ENCODE measurements at places on chromosomes 12 and 14.

GRCh38 chr14:92475451-92476187 is 38.0 kb upstream of the RIN3 start:
- no peak for DNase-seq

- DNase-seq: no peak
These were observed 7.2 kb upstream of the MAP3K9 start for GRCh38 chr14:70816525-70816924.

GRCh38 chr14:69625299-69626131 is 14.1 kb downstream of the SUSD6 start:
- DNase-seq: no peak

DNA sequence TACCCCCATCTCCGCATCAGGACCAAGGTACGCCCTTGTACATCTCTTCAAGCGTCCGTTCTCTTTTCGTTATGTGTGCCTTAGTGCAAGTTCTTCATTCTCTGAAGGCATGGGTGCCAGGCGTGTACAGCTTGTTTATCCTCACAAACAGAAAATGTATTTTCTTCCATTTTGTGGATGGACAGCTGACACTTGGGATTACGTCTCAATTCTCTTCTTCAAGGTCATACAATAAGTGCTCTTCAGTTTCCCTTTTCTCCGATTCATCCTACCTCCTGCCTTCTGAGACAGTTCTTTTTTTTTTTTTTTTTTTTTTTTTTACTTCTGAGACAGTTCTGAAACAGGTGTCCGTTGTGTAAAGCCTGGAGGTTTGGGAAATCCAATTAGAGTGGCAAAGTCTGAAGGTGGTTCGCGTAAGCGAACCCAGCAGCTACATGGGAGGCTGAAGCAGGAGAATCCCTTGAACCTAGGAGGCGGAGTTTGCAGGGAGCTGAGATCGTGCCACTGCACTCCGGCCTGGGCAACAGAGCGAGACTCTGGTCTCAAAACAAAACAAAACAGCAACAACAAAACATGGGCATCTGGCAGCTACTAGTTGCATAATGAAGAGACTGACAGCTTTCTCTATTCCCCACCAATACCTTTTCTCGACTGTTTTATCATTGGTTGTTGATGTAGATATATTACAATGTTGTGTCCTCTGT is 734 bp downstream of the COX6A1 start:
- no peak for DNase-seq

- DNase-seq: no peak
These were observed 106.6 kb downstream of the PLXNC1 start for GRCh38 chr12:94255006-94255405.

DNA sequence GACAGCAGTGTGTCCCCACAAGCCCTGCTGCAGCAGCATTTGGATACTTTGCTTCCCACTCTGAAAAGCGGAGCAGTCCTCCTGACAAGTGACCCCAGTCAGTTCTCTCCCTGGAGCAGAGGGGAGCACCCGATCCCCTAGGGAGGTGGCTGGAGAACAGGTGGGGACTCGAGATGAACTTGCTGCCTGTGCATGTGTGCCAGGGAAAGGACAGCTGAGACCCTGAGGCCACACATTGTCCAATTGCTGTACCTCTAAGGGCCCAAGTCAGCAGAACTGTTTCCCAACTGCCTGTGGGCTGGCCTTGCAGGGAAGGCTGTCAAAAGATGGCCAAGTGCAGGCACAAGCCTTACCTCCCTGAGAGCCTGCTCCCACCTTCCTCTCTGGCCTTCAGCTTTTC is 55.1 kb downstream of the IFT43 start:
- DNase-seq: no peak

GRCh38 chr12:98260276-98260675 is 255.1 kb upstream of the TMPO start:
- DNase-seq: no peak

GRCh38 chr12:78674311-78675090 is 190.1 kb upstream of the SYT1 start:
- DNase-seq: no peak

GRCh38 chr12:122030424-122031035 is 8.8 kb downstream of the BCL7A start:
- DNase-seq: no peak

DNA sequence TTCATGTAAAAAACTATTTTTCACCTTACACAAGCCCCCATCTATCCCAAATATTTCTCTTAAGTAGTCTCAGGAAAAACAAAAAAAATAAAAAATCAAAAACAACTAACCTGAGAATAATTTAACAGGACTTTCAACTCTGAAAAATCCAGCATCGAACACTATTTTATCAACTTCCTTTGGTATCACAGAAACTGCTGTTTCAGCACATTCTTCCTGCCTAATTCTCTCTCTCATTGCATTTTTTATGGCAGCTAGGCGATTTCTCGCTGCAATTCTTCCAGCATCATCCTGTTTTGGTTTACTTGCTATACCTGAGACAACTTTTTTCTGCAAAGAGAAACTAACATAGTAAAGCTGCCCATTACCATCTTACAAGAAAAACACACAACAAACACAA is 29.4 kb downstream of the LGALS3 start:
- no peak for DNase-seq

- no peak for DNase-seq
These were observed 24.4 kb downstream of the FBXW8 start for GRCh38 chr12:116934908-116935705.

GRCh38 chr12:100185361-100185894 is 15.2 kb upstream of the ACTR6 start:
- no peak for DNase-seq

GRCh38 chr12:7542046-7542445 is 38.5 kb upstream of the CD163 start:
- DNase-seq: no peak

- DNase-seq: no peak
These were observed 61.3 kb upstream of the CORO1C start for GRCh38 chr12:108792361-108793292.

DNA sequence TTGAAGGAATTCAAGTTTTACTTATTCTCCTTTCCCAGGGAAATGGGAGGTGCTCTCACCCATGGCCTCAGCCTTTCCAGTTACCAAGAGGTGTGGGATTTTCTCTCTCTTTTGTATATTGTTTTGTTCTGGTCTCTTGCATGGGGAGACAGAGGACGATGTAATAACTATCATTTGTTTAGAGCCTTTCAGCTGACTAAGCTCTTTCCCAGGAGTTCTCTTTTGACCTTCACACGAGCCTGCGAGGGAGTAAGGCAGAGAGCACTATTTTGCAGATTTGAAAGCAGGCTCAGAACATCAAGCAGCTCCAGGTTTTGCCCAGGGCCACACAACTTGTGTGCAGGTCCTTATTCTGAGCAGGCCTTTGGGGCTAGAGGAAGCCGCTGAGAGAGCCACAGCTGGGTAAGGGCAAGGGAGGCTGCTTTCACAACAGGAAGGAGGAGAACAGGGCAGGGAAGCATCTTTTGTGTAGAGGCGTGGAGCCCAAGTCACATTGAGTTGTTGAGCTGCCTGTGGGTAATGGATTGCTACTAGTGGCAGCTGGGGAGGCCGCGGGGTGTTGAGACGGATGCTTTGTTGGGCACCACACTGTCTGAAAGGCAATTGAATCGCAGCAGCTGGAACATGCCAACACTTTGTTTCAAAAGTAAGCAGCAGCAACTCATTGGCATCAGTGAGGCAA is 116.2 kb downstream of the PRMT8 start:
- DNase-seq: no peak

- no peak for DNase-seq
These were observed 95.3 kb upstream of the MED13L start for GRCh38 chr12:116372815-116373214.

- DNase-seq: no peak
These were observed 15.0 kb downstream of the SDSL start for GRCh38 chr12:113436993-113437728.

DNA sequence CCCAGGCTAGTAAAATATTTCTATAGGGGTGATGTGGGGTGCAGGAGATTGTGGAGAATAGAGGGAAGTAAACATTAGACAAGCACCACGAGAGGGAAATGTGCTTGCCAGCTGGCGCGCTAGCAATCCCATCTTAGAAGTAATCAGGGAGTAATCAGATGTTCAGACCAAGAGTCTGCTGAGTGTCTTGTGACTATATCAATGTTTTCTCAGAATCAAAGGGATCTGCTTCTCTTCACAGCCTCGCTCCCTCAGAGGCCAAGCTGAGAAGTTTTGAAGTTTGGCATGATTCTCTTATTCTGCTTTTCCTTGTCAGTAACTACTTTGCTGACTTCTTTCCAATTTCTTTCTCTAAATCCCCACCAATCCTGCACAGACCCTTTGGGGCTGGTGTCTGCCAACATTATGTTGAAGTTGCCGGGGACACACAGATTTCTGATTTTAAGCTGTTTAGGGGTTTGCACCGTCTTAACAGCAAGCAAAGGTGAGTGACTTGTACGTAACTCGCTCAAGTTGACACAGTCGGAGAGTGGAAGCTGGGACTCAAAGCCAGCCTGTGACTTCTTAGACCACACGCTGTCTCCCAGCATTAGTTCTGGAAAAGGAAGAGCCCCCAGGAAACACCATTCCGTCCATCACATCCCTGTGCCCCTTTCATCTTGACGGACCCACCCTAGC is 22.0 kb upstream of the TSPAN9 start:
- no peak for DNase-seq

- DNase-seq: no peak
These were observed 149.5 kb downstream of the NOVA1 start for GRCh38 chr14:26448181-26448855.

DNA sequence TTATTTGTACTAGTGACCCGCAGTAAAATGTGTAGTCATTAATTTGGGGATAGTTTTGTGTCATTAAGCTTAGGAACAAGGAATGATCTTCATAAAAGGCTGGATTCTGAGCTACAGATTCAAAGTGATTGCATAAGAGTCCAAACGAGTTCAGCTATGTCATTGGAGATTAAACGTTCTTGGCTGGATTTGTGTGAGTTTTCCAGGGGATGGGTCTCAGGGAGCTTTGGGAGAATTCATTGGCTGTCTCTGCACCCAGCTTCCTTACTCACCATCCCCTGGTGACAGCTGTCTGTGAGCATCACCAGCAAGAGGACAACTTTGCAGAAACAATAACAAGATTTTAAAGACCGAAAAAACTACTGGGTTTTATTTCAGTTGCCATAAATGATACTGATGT is 130.4 kb downstream of the DAAM1 start:
- DNase-seq: no peak

GRCh38 chr12:57732726-57733593 is 5.6 kb downstream of the AGAP2 start:
- DNase-seq: no peak

- no peak for DNase-seq
These were observed 6.2 kb downstream of the GPR19 start for GRCh38 chr12:12689647-12690300.

- DNase-seq: no peak
These were observed 10.8 kb upstream of the MDM1 start for GRCh38 chr12:68342966-68343365.

DNA sequence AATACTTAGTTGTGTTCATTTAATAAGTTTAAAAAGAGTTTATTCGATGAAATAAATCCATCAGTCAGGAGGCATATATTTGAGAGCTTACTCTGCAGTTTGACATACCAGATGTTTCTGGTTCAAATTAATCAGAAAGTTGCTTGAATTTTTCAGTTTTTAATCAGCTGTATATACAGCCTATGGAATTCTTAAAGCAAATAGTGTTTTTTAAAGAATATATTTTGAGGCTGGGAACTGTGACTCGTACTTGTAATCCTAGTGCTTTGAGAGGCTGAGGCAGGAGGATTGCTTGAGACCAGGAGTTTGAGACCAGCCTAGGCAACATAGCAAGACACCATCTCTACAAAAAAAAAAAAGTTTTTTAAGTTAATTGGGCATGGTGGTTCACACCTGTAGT is 112.1 kb downstream of the MON2 start:
- no peak for DNase-seq

- DNase-seq: no peak
These were observed 185.7 kb downstream of the PAX9 start for GRCh38 chr14:36847366-36847765.

DNA sequence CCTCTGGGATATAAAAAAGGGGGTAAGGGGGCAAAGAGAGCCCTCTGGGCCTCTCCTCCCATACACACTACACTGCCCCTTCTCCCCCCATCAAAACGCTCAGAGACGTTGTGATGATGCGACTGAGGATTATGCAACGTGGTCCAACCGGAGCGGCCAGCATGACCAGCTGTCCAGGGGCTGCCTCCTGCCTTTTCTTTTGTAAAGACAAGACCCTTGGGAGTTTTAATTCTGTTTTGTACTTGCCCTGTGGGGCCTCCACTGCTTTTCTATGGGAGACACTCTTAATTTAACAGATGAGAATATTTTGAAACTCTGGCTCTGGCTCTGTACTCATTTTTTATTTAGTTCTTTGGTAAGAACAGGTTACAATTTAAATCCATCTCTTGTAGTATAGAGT is 7.2 kb downstream of the MBD6 start:
- DNase-seq: no peak

GRCh38 chr12:103737881-103738280 is 103.2 kb downstream of the NT5DC3 start:
- no peak for DNase-seq

GRCh38 chr12:49413796-49414195 is 46.5 kb downstream of the SPATS2 start:
- DNase-seq: no peak

GRCh38 chr14:75514673-75515628 is 7.3 kb upstream of the BATF start:
- no peak for DNase-seq

GRCh38 chr14:34177466-34177865 is 226.6 kb upstream of the EGLN3 start:
- no peak for DNase-seq

DNA sequence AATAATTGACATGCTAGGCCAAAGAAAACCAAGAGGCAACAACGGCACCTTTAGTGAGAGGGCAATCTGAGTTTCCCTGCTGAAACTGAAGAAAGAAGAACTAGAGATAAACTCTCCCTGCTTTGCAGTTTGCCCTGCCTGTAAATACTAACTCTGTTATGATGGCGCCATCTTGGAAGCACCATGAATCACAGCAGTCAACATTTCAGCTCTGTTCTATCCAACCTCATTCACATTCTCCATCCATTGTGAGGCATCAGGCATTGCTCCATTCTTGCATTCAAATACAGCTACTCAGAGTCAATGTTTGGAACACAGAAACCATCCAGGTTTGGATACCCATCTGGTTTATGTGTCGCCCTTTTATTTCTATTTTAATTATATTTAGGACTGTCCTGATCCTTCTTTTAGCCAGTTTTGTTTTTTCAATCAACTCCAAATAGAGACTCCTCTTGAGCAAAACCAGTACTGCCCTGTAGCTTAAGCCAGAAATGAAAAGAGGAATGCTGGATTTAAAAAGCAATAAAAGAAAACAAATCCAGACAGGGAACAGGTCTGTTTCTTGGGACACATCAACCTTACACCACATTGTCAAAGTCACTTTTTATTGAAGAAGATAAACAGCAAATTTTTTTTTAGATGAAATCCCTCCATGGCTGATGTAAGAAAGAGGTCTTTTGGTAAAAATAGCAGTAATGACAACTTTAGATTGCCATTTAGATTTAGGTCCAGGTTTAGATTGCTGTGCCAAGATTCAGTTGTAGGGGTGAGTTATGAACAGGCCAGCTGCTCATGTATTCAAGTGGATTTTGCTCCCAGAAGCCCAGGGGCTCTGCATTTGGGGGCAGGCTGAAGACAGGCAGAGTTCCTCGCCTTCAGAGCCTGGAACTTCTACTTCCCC is 33.3 kb upstream of the PPM1A start:
- DNase-seq: no peak
